ENCODE measurements at places on chromosomes 3 and 15.

DNA sequence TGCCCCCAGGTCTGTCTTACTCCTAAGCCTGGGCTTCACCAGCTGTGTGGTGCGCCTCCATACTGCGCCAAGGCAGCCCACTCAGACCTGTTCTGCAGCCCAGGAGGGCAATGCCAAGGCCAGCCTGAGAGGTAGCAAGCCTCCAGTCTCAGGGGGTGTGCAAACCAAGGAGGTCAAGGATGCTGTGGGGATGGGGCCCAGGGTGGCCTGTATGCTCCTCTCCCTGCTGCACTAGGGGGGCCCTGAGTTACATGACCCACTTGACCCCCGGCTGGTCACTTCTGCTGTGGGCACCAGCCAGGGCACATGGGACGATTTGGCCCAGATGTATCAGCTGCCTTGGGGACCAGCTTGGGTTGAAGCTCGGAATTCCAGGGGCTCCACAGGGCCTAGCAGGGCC is 70.0 kb upstream of the SLC6A6 start:
- no peak for DNase-seq

GRCh38 chr3:45297331-45297730 is 71.2 kb upstream of the TMEM158 start:
- DNase-seq = no peak

GRCh38 chr3:123640740-123641462 is 56.0 kb upstream of the HACD2 start:
- no peak for DNase-seq

DNA sequence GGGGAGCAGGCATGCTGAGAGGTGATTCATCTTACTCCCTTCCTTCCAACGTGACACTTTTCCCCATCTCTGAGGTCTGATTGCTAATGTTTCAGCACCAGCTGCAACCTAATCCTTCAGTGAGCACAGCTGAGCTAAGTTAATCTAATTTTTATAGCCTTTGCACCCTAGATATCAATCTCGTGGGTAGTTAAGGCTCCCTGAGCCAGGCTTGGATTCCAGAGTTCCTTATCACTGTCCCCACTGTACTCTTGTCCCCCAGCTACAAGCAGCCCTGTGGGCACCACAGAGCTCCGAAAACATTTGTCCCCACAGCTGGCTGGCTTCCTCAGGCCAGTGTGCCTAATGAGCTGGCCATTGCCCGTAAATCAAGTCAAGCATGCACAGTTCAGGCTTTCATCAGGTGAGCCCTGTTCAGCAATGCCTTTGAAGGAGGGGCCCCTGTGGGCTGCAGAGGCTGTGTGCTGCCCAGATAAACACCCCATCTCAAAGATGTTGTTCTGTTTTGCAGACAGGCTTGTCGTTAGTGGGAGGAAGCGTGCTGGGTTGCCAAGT is 376.9 kb upstream of the RASGRP1 start:
- no peak for DNase-seq

GRCh38 chr3:86792316-86792715 is 198.6 kb downstream of the VGLL3 start:
- no peak for DNase-seq

DNA sequence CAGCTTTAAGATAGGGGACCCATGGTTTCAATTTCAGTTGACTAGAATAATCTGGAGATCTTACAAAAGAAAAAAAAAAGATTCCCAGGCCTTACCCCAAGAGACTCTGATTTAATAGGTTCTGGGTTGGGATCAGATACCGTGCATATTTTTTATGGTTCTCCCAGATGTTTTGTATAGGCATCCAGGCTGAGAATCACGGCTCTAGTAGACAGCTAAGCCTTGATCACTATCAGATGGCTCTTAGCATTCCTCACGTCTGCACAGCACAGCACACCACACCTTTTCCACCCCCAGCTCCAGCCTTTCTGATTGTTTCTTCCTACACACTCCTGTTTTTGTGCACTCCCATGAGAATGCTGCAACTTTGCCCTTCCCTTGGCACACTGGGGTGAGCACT is 40.8 kb downstream of the TMEM45A start:
- DNase-seq = no peak

Data from gastrocnemius medialis (tissue), 4 donors.